ENCODE measurements at places on chromosomes 2 and 18. TPM values are rescaled to one million over a fixed set of nuclear protein-coding genes. Genes with fewer than 3 reads are reported as not detected.

Gene PKDCC
- polyA plus RNA-seq = 433 TPM

Gene AAK1
- 26.4 TPM for polyA plus RNA-seq

Gene TUBA4B
- polyA plus RNA-seq = 0.89 TPM

Gene GLI2
- 13.4 TPM for polyA plus RNA-seq

Gene KIAA2012
- polyA plus RNA-seq = 0.11 TPM

Gene SPRED2
- polyA plus RNA-seq = 35.3 TPM

Gene FBLN7
- 12.1 TPM for polyA plus RNA-seq

Gene EHD3
- polyA plus RNA-seq = 21.8 TPM

Gene HOXD4
- polyA plus RNA-seq = 67.5 TPM

Gene CD302
- polyA plus RNA-seq = 11.2 TPM

Gene ACADL
- polyA plus RNA-seq = 14.4 TPM

Gene RNPEPL1
- polyA plus RNA-seq = 33.0 TPM

Gene CXCR1
- polyA plus RNA-seq = not detected

Gene IL1R1
- 29.5 TPM for polyA plus RNA-seq

Gene IFIH1
- polyA plus RNA-seq = 7.6 TPM

Gene L3MBTL4
- polyA plus RNA-seq = 5.7 TPM

Gene NGEF
- 3.4 TPM for polyA plus RNA-seq

Gene GPR55
- polyA plus RNA-seq = 0.18 TPM

Gene BOLL
- not detected for polyA plus RNA-seq

Gene POTEJ
- polyA plus RNA-seq = not detected

Gene EPHA4
- polyA plus RNA-seq = 52.8 TPM

Gene TEX44
- not detected for polyA plus RNA-seq

Gene SLC9A2
- polyA plus RNA-seq = 5.1 TPM

Gene GKN1
- not detected for polyA plus RNA-seq

Gene RABL2A
- polyA plus RNA-seq = 34.5 TPM

Gene SIX2
- 33.3 TPM for polyA plus RNA-seq

Gene RASGRP3
- polyA plus RNA-seq = 15.2 TPM

Gene MYOM1
- 8.7 TPM for polyA plus RNA-seq

Gene SLC4A1AP
- polyA plus RNA-seq = 40.6 TPM

Gene ITGA4
- 27.9 TPM for polyA plus RNA-seq

Gene TMEM163
- 1.6 TPM for polyA plus RNA-seq

Gene NPPC
- polyA plus RNA-seq = 0.73 TPM

Gene CDH19
- polyA plus RNA-seq = 0.54 TPM

Gene MAP3K2
- polyA plus RNA-seq = 24.7 TPM

Gene WDR12
- polyA plus RNA-seq = 114 TPM

Gene RBFA
- polyA plus RNA-seq = 40.4 TPM

Gene DTYMK
- 47.5 TPM for polyA plus RNA-seq

Gene CDH20
- 3.9 TPM for polyA plus RNA-seq

Gene MERTK
- 19.9 TPM for polyA plus RNA-seq

Gene SAP130
- 29.6 TPM for polyA plus RNA-seq

Gene PLEK
- 4.2 TPM for polyA plus RNA-seq

Gene CDH2
- polyA plus RNA-seq = 70.4 TPM

Gene CTIF
- 23.7 TPM for polyA plus RNA-seq

Gene MAP2
- 31.7 TPM for polyA plus RNA-seq

Gene EMILIN1
- 70.9 TPM for polyA plus RNA-seq

Gene TUBB8B
- 1.9 TPM for polyA plus RNA-seq
